ENCODE measurements at places on chromosomes 1 and 21. TPM values are rescaled to one million over a fixed set of nuclear protein-coding genes. Genes with fewer than 3 reads are reported as not detected.

Gene OR1C1
- not detected for total RNA-seq

Gene PLCH2
- total RNA-seq: under 0.01 TPM

- DNase-seq: no peak
These were observed 54.4 kb upstream of the GCLM start for GRCh38 chr1:93963585-93963984.

Gene PSEN2
- total RNA-seq: 20.6 TPM

Gene NEK7
- 366 TPM for total RNA-seq

Gene TMEM82
- not detected for total RNA-seq

DNA sequence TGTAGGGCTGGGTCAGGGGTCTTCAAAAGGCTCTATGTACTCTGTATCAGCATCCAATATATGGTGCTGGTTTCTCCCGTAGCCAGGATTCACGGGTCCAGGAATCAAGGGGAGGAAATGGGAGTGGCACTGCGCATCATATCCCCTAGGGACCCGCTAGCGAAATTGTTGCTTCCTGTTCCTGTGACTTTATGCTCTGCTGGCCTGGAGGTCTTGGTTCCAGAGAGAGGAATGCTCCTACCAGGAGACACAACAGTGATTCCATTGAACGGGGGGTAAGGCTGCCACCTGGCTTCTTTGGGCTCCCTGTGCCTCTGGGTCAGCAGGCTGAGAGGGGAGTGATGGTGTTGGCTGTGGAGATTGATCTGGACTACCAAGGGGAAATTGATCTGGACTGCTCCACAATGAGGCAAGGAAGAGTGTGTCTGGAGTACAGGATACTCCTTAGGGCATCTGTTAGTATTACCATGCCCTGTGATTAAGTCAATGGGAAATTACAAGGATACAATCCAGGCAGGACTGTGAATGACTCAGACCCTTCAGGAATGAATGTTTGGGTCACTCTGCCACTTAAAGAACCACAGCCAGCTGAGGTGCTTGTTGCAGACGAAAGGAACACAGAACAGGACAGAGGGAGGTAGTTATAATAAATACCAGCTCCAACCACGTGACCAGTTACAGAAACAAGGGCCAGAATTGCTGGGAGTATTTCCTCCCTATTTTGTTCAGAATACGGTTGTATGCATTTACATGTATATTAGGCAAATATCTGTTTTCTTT is 10.2 kb downstream of the SPSB1 start:
- peak; percentile 97 for DNase-seq

DNA sequence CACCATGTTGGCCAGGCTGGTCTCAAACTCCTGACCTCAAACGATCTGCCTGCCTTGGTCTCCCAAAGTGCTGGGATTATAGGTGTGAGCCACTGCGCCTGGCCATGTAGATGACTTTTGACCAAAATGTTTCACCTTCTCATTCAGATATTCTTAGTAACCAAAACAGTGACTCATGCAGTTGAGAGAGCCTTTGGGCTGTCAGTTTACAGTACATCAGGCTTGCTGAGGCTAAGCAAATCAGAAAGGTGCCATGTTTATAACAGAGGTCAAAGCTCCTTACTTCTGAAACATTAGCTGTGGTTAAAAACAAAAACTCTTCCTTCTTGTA is 21.0 kb downstream of the CNIH4 start:
- peak; percentile 62 for DNase-seq

DNA sequence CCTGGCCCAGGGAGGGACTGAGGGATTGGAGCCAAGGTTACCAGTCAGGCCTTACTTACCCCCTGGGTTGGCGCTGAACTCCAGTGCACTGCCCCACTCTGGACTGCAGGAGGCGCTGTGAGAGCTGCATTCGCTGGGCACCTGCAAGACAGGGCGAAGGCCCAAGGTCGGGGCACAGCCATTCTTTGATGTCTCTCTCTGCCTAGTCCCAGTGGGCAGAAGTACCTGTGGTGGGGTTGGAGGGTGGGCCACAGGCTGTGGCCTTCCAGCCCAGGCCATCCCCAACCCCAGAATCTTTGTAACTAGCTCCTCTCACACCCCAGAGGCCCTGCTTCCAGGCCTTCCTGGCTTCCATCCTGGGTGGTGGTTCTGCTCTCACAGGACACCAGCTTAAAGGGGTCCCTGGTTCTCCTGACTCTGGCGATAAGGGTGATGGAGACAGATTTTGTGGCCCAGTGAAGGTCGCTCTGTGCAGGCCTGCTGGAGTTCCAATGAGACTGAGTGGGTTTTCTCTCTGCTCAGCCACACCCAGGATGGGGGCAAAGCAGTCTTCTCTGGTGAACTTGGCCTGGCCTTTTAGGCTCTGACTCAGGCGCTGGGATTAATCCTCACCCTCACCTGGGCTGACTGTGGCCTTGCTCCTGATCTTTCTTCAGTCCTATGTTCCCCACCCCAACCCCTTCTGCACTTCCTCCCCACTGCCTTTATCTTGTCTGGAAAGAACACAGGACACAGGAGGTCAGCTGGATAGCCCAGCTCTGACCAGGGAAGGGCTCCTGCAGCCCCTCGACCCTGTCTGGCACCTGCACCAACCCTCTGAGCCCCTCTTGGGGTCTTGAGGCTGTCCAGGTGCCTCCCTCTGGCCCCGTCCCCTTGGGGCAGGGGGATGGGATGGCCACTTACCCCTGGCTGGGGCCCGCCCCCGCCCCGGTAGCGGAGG is 954 bp downstream of the MYOG start:
- DNase-seq: no peak
